ENCODE measurements at places on chromosomes 3 and 15. TPM values are rescaled to one million over a fixed set of nuclear protein-coding genes. Genes with fewer than 3 reads are reported as not detected.
A peak's percentile ranks its signal among the peaks of the same experiment; 100 is the strongest.

Gene HCLS1
- total RNA-seq = 11.1 TPM

Gene PRR23E
- total RNA-seq = not detected

Gene ATP13A4
- 0.64 TPM for total RNA-seq

Gene SNUPN
- total RNA-seq = 18.1 TPM

Gene FAN1
- 26.3 TPM for total RNA-seq

Gene PARP3
- total RNA-seq = 14.7 TPM

Gene CLDN1
- 1.4 TPM for total RNA-seq

Gene CCR9
- not detected for total RNA-seq

Gene ACTC1
- total RNA-seq = 14,086 TPM

Gene ZBTB20
- 57.5 TPM for total RNA-seq

Gene FAM107A
- total RNA-seq = 78.0 TPM

DNA sequence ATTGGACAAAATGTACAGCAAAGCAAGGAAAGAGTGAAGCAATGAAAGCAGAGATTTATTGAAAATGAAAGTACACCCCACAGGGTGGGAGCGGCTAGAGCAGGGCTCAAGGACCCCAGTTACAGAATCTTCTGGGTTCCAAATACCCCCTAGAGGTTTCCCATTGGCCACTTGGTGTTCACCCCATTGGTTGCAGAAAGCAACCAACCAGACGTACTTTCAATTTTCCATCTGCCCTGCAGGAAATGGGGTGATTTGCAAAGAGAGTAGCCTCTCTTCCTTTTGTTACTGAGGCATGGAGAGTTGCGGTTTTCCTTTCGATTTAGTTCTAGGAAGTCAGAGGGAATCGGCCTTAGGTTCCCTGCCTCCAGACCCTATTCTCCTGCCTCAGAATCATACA, 2.4 kb downstream of the PML start:
- no peak for DNase-seq

DNA sequence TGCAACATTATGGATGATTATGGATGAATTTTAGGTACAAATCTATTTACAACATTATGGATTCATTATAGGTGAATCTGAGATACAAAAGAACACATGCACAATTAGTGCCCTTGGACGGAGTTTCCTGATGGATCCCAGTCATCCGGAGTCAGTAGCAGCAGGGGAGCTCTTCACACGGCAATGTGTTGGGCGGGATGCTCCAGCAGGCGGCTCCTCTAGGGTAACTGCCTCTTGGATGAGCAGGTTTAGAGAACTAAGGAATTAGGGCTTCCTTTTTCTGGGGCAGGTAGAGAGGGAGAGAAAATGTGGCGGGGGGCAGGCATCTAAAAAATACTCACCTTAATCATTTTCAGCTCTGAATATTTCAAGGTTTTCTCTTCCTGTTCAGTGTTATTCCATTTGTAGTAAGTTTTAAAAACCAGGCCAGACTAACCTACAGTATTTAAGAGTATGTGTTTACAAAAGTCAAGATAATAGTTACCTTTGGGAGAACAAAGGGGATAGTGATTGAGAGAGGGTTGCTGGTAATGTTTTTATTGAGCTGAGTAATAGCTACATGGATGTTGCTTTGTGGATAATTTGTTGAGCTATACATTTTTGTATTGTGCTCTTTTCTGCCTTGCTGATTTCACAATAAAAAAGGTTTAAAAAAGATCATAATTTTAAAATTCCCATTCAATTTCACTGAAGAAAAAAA, 27.4 kb upstream of the GOLM2 start:
- DNase-seq = no peak

DNA sequence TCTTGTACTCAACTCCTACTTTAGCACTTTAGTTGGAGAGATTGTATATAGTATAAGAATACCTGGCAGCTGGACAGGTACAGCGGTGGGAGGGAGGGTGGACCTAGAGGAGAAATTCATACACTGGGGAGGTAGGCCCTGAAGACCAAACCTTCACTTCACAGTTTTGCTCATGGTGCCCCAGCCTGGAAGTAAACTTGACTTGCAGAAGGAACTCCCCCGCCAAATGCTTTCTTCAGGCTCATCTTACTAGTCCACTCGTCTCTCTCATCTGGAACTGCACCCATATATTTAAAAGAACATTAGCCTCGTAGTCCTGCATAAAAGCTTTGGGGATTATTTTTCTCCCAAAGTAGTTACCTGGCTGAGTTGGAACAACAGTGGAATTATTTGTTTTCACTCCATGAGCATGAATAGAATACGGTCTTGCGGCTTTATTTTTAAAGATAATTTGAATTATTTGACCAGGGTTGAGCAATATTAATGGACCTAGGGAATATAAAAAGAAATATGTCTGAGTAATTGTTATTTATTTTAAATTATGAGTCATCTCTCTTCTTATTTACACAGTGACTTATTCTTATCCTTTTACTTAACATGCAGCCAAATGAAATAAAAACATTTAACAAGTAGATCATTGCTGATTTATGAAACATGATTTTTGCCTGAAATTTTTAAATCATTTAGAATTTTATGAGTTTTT, 25.5 kb upstream of the CP start:
- no peak for DNase-seq

- DNase-seq = peak; percentile 35
Measured at GRCh38 chr15:100468285-100468684, 60.5 kb downstream of the CERS3 start.

DNA sequence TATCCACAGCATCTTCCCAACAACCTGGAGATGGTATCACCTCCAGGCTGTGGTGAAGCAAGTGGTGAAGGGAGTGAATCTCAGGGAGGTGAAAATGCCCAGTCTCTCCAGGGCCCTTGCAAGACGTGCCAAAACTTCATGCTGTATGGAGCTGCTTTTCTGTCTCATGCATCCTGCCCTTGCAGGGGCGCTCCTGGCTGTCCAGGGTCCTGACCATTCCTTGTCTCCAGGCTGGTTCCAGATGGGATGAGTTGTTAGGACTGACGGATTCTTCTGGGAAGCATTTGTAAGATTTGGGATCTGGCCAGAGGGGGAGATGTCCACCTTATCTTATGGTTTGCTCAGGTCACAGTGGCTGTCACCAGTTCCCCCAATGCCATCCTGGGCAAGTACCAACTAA, 15.8 kb downstream of the TGM4 start:
- no peak for DNase-seq

DNA sequence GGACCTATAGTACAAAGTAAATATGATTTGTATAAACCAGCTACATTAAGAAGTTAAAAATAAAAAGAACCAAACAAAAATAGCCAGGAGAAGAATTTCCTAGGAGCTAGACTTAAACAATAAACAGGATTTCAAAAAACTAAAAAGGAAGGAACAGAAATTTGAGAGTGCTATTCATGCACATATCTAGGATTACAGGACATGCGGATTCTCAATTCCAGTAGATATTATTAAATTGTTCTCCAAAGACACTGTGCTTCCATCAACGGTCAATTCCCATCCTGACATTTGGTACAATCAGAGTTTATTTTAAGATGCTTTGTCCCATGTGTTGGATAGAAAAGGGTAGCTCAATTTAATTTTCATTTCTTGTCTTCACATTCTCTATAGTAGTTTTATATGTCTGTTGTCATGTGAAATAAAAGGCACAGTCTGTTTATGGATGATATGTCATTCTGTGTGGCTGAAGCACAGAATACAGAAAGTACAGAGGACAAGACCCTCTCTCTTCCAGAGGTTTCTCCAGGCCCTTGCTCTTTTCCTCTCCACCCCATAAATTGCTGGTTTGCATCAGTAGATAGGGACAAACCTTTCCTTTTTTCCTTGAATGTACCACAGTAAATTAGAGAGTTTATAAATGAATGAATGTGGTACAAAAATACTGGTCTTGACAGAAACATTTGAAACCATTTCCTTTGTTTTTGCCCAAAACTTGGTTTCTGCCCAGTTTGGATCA, 3.5 kb downstream of the PLOD2 start:
- DNase-seq = no peak

- DNase-seq = no peak
Measured at GRCh38 chr3:13348661-13349396, 71.3 kb downstream of the NUP210 start.

DNA sequence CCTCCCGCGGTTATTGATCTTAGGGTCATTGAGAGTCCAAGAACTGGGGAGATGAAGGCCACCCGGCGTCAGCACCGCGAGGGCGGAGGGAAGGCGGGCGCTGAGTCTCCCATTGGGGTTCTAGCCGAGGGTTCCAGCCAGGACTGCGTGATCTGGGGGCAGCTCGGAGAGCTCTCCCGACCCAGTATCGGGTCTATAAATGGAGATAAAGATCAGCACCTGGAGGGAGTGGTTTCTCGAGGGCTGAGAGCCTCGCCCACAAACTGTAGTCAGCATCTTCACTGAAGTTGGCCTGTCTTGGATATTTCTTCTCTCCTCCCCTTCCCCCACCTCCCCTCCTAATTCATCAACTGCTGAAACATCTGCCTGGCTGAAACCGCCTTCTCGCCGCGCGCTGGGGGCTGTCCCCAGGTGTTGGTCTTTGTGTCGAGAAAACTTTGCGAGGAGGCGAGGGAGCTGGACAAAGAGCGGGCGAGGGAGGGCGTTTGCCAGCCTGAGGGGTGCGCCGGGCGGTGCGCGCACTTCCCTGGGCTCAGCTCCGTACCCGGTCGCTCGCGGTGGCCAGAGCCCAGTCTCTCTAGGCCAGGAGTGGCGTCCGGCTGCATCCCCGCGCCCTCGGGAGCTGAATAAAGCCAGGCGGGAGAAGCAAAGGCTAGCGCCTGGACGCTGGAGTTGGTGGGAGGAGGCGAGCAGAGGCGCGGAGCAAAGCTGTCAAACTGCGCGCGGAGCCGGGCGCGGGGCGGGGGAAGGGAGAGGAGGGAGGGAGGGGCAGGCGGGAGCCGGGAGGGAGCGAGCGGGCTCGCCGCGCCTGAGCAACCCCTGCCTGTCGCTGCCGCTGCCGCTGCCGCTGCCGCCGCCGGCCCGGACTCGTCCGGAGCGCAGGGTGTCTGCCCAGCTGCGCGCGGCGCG, at the start of gene ST8SIA2:
TSS of gene ST8SIA2 (plus strand) at position 811 of the 909 bp plus-strand sequence. CDS start 184 bp downstream, outside the sequence.
- DNase-seq = peak; percentile 64

GRCh38 chr3:107401301-107401700, 24.1 kb downstream of the CCDC54 start:
- DNase-seq = no peak

DNA sequence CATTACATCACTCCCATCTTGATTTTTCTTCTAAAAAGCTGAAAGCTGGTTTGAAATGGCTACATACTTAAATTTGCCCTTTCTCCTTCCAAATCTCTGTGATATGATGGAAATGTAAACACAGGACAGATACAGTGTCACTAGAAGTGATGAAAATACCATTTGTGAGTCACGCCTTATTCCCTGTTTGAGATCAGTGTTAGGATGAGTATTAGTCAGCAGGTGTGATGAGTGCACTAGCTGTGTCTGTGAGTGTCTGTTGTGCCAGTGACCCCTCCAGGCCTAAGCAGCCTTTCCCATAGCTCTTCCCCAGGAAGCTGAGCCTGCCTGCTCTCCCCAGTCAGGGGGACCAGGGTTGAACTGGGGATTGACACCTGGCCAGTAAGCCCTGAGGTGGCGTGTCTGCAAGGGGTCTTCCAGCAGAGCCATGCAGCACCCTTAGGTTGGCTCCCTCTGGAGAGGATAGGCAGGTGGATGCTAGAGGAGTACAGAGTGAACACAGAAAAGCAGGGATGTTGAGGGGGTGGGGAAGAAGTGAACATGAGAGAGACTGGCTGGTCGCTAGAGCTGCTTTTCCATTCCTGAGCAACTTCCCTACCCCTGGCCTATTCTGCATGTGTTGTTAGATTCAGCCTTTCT, 92.0 kb downstream of the PDE8A start:
- DNase-seq = no peak

GRCh38 chr15:57865294-57865693, 158.8 kb downstream of the POLR2M start:
- DNase-seq = no peak

DNA sequence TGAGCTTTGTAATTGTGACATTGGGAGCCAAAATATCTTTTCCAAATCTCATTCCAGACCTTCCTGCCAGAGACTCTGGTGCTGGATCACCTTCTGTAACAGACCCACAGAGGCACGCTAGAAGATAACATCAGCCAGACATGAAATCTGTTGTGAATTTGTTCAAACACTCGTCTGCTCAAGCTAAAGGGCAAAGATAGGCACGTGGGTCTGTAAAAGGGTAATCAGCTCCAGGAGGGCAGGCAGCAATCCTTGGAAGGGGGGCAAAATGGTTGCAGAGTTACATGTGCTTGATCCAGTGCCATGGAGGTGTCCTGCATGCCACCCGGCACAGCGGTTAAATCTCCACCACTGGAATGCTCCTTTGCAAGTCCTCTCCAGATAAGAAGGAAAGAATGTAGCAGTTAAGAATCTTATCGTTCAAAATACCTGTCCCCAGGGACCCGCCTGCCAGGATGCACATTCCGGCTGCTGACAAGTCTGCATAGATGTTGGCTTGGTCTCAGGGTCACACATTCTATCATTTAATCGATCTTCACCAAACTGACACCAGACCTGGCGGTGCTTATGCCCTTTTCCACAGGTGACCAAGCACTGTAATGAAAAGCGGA, 74.8 kb downstream of the ADAMTS9 start:
- no peak for DNase-seq

DNA sequence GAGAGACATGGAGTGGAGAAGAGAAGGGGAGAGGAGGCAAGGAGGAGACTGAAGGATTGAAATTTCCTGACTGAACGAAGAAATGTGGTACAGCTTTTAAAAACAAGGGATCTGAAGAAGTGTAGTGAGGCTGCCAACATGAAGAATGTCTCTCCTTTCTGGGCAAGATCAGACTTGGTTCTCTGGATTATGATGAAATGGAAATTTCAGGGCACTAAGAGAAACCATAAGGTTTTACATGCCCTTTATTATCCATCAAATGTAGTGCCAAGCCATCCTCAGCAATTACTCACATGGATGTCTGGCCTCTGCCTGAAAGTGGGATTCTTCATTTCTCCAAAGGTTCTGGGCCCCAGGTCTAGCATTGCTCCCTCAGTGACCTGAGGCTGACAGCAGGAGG, 77.6 kb upstream of the CCDC80 start:
- no peak for DNase-seq
